NCI-H2107 (cell line): ENCODE measurements at places on chromosomes 2 and 18.

DNA sequence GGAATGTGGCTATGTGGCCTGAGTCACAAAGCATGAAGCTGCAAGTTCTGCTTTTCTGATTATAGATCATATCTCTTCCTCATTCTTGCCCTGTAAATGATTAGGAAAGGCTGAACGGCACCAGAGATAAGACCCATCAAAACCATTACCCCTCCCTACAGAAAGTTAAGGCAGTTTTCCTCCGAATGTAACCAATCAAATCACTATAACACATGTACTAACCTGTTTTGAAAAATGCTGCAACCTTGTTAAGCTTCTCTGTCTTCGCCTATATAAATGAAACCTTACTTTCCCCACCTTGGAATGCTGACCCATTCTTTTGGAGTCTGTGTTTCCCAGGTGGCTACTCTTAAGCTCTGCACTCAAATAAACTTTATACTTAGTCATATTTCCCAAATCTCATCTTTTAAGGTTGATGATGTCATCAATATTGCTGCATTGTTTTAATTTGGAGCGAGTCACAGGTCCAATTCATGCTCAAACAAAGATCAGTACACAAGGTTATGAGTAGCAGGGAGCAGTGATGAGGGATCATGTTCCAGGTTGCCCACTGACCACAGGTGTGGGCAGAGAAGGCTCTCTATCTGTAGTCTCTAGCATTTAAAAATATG lies 662.3 kb downstream of the IRS1 start:
- DNase-seq = no peak

GRCh38 chr2:149894226-149894625 lies 306.7 kb upstream of the MMADHC start:
- no peak for DNase-seq

GRCh38 chr2:68121873-68122679 lies 35.6 kb upstream of the PNO1 start:
- peak; percentile 59 for DNase-seq

DNA sequence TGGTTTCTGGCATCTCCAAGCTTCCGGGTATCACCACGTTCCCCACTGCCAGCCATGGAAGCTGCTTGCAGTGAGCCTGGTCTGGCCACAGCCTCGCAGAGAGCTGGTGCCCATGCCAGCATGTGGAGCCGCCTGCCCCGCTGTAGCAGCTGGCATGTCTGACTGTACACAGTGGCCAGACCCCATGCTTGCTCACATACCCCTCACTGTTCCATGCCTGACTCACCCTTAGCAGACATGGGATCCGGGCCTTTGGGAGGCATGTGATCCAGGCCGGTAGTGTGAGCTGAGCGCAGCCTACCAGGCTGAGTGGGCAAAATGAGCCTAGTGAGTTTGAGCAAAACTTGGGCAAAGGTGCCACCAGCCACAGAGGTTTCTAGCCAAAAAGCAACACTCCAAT lies 18.8 kb upstream of the RPRD1A start:
- DNase-seq = no peak

DNA sequence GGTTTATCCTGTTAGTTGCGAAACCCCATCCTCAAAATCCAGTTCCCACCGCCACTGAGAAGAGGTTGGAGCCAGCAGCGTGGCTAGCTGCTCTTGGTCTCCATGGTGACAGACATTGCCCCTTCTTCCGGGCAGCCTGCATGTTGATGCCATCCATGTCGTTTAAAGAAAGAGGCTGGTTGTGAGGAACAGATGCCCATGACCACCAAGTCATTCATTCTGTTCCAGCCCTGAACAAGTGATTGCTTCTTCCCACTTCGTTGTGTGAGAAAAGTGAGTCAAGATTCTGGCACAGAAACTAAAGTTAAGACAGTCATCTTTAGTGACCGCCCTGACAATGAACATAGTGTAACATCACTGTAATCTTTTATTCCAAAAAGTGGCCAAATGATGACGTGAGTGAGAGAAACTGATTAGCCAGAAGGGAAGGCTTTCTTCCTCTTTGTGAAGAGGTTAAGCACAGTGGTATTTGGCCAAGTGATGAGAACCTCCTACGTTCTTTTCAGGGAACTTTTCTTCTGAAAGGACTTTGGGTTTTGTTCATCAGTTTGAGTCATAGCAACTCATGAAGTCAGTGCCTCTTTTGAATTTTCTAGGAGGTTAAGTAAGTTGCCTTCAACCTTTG lies 272.5 kb downstream of the GALR1 start:
- no peak for DNase-seq

DNA sequence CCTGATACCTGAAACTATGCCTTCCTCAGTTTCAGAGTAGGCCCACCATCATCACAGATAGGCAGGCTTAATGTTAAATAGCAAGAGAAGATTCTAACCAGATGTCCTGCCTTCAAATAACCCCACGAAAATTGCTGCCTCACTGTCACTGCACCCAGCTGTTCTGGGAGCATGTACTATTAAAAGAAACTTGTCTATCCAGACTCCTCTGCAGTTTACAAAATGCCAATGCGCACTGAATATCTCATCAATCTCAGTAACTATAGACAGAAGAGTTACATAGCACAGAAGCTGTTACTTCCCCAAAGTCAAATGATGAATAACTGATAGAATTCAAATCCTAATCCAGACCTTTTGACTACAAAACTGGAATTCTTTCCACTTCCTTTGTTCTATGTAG lies 43.9 kb downstream of the WDR75 start:
- no peak for DNase-seq

DNA sequence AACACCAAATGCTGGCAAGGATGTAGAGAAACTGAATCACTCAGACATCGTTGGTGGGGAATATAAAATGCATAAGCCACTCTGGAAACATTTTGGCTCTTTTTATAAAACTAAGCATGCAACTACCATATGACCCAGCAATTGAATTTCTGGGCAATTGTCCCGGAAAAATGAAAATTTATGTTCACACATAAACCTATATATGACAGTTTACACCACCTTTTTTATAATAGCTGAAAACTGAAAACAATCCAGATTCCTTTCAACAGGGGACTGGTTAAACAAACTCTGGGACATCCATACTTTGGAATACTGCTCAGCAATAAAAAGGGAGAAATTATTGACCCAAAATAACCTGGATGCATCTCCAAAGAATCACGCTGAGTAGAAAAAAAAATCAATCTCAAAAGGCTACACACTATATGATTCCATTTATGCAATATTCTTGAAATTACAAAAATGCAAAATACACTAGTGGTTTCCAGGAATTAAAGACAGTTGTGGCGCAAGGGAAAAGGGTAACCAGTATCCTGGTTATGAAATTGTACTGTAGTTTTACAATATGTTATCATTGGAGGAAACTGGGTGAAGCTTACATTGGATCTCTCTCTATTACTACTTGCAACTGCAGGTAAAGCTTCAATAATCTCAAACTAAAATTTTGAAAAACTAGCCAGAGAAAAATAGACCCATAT lies 130.2 kb upstream of the PID1 start:
- no peak for DNase-seq

DNA sequence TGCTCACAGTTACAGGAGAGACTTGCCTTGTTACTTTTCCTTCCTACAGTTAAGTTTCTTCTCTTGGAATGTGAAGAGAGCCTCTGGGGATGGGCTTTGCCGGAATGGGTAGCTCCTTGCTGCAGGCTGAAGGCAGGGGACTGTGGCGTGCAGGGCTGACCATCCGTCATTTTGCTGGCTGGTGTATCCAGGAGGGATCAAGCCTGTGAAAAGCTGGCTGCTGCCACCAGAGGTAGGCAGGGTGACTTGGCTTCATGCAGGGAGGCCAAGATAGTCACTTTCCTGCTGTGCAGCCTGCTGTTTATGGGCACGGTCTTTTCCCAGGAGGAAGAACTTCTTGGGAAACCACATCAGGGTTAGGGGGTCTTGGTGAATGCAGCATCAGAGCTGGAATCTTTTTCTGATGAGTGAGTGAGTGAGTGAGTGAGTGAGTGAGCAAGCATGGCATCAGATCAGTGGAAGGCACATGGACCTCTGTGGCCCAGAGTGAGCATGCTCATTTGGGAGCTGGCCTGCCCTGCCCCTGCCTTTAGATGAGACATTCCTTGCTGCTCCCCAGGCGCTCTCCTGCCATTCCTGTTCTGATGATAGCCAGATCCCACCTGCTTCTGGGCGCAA lies 33.0 kb downstream of the FHOD3 start:
- DNase-seq = no peak
